ENCODE measurements at places on chromosomes 5 and 9.
A peak's percentile ranks its signal among the peaks of the same experiment; 100 is the strongest.

GRCh38 chr5:94361161-94361560 is 257.2 kb downstream of the KIAA0825 start:
- DNase-seq: no peak

DNA sequence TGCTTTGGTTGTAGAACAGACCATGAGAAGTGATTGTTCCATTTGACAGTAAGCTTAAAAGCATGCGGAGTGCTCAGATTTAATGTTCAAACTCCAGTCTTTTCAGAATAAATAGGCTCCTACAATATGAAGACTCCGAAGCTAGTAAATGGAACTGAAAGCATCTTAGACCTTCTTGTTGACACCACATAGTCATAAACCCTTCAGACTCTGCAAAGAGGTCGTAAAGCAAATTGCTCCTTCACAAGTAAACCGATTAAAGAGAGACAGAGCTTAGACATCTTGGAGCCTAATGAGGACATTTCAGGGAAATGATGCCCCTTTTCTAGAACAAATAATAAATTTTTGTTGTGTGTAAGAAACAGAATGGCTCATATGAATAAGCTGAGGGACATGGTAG is 511.0 kb upstream of the RIOK2 start:
- no peak for DNase-seq

- no peak for DNase-seq
Observed at GRCh38 chr5:39955156-39955555, 530.4 kb upstream of the DAB2 start.

DNA sequence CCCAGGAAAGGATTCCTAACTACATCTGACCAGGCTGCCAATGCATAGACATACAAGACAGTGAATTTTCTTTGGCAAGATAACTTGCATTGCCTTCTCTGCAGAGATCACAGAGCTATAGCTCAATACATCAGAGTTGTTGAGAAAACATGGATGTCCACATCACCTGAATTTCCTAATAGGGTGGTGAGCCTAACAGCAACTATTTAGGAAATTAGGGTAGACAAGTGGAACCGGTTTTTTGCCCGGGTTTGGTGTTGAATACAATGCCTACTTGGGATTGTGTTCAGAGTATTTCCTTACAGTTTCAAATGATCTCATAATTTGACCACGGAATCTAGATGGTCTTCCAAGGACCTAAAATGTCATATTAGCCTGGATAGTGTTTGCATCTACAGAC is 262.7 kb downstream of the KIF4B start:
- DNase-seq: no peak

- no peak for DNase-seq
Observed at GRCh38 chr9:129264388-129264787, 86.3 kb upstream of the IER5L start.

DNA sequence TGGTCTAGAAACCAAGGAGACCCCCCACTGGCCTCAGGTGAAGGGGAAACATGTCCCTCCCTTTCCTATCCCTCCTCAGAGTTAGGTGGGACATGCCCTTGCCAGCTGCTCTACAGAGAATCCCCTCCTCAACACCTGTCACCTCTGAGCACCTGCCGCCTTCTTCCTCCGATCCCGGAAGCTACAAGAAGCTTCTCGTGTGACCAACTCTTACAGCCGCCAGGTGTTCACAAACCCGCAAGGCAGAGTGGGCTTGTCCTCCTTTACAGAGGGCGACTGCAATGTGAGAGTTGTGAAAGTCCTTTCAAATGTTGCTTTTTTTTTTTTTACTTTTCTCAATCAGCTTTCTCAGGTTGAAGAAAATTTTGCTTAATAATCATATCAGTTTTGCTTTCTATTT is 3.7 kb upstream of the ICE1 start:
- no peak for DNase-seq

DNA sequence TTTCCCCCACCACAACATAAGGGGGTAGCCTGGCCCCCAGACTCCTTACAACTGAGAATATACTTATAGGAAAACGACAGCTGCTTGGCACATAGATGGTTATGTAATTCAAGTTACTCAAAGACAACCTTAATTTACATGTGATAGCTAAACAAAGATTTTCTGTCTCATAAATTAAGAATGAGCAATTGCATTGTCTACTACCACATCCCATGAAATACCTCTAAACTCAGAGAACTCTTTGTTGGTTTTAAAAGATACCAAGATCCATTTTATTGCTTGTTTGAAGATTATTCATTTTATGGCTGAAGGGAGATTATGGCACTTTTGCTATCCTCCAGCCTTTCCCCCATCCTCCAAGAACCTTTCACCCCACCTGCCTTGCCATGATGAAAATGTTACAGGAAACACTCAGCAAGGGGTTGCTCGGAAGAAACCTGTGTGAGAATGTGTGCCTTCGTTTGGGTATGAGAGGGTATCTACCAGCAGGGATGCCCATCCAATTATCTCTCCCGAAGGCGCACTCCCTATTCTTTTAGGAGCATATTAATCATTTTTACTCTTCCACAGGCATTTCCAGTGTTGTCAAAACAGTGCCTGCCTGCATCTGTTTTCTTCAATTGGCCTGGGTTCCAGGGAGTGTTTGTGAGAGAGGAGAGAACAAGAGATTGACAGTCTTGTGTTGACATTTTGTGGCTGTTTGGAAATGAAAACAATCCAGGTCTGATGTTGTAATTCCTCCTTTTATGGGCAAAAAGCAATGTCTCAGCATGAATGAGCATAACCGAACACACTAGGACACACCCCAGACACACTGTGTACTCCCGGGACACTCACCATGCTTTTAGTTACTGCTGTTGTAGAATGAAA is 208.0 kb upstream of the ANKRD55 start:
- no peak for DNase-seq

DNA sequence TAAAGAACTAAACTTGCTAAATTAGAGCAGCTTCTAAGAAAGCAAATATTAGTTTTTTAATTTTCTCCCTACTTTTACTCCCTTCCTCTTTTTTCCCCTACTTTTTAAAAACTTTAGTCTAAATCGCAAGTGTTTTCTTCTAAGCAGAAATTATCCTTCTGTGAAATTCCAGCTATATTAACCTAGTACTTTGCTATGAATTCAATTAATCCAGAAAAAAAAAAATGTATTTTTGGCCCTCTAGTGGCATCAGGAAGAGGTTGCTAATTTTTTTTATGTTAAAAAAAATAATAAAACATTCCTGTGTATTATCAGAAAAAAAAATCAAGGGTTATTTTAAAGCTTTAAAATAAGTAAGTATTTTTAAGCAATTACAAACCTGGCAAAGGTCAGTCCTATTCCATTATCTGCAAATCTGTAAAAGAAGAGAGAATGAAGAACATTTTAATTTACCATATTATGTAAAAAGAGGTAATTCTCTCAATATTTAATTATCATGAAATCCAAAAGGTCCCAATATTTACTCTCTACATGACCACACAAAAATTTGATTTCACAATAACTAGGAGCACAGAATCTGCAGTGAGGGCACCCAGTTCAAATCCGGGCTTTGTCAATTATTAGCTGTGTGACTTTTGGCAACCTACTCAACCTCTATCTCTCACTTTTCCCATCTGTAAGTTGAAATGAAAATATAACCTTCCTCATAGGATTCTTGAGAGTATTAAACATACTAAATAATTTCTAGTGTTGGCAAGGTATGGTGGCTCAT is 52.0 kb downstream of the CEMIP2 start:
- no peak for DNase-seq

GRCh38 chr5:38265546-38266179 is 7.3 kb downstream of the EGFLAM start:
- peak; percentile 21 for DNase-seq

- DNase-seq: no peak
Observed at GRCh38 chr9:15369871-15370270, 52.8 kb upstream of the SNAPC3 start.

DNA sequence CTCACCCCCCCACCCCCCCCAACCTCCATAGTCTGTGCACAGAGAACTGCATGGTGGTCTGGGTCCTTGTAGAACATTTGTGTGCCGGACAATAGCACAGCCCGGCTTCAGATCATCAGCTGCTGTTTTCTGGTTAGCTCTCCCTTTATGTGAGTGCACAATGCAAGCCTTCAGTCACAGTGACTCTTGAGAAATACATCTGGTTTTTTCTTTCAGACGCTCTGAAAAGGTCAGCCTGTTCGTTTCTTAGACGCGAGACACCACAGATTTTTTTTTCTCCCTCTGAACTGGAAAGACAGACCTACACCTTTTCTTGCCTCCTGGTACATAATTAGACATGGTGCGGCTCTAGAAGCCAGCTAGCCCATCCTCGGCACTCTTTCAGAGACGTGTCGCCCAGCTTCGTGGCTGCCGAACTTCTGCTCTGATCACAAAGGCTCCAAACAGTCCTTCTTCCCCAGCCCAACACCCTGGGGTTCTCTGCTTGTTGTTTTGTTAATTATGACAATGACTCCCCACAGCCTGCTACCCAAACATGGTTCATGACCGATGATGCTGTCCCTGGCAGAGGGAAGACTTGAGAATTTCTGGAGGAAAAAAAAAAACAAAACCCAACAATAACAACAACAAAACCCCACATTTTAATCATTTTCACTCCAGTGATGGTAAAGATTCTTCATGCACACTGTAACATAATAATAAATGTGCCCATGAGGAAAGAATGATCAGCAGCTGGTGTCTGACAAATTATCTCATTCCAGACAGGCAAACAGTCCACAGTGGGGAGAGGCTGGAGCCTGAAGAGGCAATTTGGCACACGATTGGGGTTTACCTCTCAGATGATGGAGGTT is 241.4 kb upstream of the ZNF462 start:
- DNase-seq: no peak

GRCh38 chr5:36631154-36631553 is 24.7 kb downstream of the SLC1A3 start:
- DNase-seq: no peak

Measured in CD4-positive, alpha-beta T cell treated with Interleukin-1 beta for 1 hour (primary cell).